ENCODE measurements at places on chromosomes 16 and 17.
A peak's percentile ranks its signal among the peaks of the same experiment; 100 is the strongest.

GRCh38 chr16:54331241-54332002, 44.8 kb upstream of the IRX3 start:
- no peak for DNase-seq

DNA sequence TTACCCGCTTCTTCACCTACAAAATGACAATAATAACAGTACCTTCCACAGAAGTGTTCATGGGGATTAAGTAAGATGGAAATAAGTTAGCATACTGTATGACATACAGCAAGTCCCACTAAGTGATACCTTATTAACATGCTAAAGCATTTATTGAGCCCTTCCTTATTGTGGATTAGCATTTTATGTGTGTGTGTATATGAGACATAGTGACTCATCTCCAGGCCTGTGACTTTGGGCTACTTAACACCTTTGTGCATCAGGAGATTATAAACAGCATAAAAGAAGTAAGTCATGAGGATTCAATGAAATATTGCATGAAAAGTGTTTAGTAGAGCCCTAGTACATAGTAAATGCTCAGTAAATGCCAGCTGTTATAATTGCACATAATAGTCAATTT, 52.9 kb downstream of the CA10 start:
- DNase-seq = no peak

DNA sequence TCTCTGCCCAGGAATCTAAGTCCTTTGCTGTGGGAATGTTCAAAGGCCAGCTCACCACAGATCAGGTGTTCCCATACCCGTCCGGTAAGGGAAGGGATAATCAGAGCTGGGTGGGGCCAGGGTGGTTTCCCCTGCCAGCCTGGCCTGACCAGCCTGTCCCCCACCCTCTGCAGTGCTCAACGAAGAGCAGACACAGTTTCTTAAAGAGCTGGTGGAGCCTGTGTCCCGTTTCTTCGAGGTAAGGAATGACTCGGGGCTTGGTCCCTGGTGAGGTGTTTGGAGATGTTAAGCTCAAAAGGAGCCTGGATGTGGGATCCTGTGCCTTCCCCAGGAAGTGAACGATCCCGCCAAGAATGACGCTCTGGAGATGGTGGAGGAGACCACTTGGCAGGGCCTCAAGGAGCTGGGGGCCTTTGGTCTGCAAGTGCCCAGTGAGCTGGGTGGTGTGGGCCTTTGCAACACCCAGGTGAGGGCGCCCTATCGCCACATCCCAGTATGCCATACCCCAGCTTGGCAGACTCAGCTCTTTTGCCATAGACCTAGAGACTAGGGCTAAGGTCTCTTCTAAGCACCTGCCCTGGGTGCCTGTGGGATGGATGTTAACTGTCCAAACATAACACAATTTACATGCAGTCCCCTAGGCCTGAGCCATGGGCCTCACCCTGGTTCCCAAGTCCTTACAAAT, 997 bp downstream of the ACADVL start:
- DNase-seq = peak; percentile 35

DNA sequence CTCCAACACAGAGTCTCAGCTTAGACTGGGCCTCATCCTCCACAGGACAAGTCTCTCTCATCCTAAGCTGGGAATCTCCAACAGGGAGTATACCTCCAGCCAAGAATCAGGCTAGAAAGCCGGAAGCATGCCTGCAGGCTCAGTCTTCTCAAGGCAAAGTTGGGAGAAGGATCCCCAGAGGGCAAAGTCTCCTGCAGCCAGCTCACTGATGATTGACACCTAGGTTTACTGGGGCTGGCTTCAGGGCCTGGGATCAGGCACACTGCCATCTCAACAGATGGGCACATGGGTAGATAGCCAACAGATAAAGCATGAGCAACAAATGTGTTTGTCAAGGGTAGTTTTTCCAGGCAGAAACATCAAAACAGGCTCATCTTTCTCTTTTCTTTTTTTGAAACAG, 56.1 kb upstream of the TOX3 start:
- no peak for DNase-seq

GRCh38 chr17:29622337-29623282, at the start of gene CORO6:
TSS of gene CORO6 (minus strand) at chr17:29622912. CDS start at chr17:29621421, 1,491 bp downstream.
- DNase-seq = peak; percentile 49

DNA sequence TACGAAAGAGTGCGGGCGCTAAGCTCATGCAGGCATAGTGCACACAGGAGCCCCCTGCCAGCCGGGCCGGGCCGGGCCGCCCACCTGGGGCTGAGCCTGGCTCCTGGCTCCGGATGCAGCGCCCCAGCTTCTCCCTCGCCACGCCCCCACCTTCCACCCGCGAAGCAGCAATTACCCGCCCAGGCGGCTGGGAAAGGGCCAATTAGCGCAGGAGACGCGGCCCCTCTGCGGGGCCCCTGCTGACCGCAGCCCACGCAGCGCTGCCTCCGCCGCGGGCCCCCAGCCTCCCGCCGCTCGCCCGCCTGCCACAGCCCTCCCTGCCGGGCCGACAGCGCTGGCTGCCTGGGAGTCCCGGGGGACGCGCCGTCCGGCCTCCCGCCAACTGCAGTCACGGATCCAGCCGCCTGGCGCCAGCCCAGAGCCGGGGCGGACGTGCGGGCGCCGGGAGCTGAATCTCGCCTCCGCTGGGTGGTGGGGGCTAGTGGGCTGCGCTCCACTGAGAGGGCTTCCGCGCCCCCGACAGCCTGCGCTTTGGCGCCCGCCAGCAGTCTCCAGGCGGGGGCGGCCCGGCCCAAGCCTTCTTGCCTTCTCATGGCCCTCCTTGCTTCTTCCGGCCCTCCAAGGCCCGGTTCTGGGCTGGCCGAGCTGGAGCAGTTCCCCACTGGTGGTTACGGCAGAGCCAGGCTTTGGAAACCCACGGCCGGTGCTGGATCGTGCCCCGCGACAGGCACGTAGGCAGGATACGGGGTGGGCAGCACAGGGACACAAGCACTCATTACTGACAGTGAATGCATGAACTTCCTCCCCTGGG, 14.9 kb upstream of the CBFB start:
- peak; percentile 73 for DNase-seq

DNA sequence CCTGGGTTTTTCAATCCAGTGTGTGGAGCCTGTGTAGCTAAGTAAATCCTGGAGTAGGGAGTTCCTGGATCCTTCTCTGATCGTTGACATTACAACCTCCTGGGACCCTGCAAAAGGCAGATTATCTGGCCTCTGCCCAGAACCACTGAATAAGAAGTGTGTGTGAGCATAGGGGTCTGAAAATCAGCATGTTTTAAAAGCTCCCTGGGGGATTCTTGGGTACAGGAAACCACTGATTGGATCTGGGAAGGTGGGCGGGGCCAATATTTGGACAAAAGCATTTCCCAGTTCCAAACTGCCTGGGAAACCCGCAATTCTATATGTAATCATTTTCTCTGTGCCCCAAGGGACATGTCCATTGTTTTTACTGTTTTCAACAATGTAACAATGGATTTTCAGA, 27.2 kb upstream of the BEAN1 start:
- DNase-seq = no peak

DNA sequence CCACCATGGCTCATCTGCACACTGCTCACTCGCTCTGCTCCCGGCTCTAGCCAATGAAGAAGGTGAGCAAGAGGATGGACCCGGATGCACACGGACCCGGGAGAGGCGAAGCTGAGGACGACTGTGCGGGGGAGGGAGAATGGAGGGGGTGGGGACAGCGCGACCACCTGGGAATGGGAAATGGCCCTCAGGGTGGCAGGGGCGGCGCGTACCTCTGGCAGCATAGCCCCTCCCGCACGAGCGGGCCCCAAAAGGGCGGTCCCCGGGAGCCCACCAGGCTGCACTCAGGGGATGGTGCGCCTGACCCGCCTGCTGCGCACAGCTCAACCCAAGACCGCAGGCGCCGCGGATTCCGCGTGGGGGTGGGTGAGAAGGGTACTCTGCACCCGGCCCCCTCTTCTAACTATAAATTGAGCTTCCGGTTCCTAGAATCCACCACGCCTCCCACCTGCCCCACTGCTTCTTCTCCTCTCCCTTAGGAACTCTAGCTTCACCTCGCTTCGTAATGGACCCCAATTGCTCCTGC, 6.1 kb downstream of the MT1H start:
- DNase-seq = no peak

DNA sequence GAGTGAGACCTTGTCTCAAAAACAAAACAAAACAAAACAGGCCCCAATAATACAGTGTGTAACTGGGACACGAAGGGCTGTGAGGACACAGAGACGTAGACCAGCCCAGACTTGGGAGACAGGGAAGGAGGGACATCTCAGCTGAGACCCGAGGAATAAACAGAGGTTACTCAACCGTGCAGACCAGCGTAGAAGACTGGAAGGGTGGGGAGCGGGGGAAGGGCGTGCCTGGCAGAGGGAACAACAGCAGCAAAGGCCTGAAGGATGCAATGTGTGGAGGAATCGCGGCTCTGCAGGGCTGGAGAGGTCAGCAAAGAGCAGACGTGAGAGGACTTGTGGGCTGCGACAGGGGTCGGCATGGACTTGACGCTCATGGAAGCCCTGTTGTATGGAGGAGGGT, 11.6 kb upstream of the CES4A start:
- no peak for DNase-seq

DNA sequence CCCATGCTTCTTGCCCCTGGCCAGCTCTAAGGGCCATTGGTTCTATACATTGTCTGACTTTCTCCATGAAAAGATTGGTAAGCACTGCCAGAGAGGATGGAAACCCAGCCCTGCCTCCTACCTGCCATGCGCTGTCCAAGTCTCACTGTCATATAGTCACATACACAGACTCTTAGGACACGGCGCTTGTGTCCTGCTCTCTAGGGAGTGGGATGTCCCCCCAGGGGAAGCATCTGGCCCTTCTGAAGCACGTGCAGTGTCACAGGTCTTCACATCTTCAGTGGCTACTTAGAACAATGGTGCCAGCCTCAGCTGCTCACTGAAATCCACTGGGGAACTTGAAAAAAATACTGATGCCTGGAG, 38.7 kb downstream of the MYO18A start:
- DNase-seq = no peak

GRCh38 chr17:76164331-76164730, 23.3 kb upstream of the FOXJ1 start:
- DNase-seq = no peak

- DNase-seq = no peak
These were observed 300.6 kb downstream of the SOX9 start for GRCh38 chr17:72421128-72422092.

GRCh38 chr16:20939611-20940010, 39.0 kb downstream of the LYRM1 start:
- no peak for DNase-seq

DNA sequence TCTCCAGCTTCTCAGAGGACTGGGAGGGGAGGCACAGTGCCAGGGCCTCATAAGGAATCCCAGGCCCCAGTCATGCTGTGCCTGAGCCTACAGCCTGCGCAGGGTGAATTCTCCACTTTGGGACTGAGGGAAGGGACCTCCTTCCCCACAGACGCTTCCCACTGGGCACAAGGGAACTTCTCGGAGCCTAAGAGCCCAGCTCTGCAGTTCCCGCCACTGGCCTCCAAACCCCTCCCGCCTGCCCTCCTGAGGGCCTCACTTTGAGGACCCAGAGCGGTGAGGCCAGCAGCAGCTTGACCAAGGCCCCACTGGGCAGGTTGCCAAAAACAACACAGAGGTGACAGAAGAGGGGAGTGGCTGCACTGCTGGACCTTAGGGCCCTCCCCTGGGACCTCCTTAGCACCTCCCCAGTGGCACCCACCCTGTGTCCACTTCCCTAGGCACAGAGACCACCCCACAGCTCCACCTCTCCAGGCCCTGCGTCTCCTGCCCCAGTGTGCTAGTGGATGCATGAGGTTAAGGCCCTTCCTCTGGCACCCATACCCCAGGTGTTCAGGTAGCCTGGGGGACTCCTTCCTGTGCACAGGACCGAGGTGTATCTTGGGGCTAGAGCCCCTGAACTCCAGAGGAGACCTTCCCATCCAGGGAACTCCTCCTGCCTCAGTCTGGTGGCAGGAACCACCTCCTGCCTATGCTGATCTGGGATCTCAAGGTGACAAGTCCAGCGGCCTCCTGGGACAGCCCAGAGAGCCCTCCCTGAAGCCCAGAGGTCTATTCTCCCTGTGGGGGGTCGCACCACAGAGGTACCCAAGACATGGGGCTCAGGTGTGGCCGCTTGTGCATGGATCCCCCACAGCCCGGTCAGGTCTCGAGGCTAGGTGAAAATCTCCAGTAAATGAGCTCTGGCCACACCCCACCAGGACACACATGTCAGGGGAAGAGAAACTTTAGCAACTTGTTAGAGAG, 3.4 kb downstream of the CASKIN2 start:
- no peak for DNase-seq

GRCh38 chr16:3118204-3118790, 5.9 kb downstream of the ZNF205 start:
- DNase-seq = no peak

- no peak for DNase-seq
These were observed 35.3 kb downstream of the NTN1 start for GRCh38 chr17:9056566-9056965.

- DNase-seq = no peak
These were observed 54.9 kb upstream of the TOB1 start for GRCh38 chr17:50920891-50921586.

- no peak for DNase-seq
These were observed 507 bp downstream of the DYNLRB2 start for GRCh38 chr16:80541306-80541694.
